ENCODE measurements at places on chromosomes 1 and 21.

DNA sequence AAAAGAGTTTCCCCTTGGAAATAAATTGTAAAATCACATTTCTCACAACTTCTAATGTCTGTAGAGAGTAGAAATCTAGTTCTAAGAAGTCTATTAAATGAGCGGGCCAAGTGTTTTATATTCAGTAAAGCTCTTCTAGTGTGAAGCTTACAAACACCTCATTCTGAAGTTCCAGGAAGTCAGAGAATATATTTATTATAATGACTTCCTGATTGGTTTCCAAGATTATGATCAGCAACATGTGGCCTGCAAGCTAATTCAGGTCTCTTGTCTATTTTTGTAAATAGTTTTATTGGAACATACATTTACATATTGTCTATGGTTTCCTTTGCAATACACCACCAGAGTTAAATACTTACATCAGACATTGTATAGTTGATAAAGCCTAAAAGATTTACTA is 603.9 kb downstream of the AMY1C start:
- no peak for DNase-seq

- no peak for DNase-seq
Observed at GRCh38 chr1:209756615-209757445, 977 bp downstream of the TRAF3IP3 start.

DNA sequence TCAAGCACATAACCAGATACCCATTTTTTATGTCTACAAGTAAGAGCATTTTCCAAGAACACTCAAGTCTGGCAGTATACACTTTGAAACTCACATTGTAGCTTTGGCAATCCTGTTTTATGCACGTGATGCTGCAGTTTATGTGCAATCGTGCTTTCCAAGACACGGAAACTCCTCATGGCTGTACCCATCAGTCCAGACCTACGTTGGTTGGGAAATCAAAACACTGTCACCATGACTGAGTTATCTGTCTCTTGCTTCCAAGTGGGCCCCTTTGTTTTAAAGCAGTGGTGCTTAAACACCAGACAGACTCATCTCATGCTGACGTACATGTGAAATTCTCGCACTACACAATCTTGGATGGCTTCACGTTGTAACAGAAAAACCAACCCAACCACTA is 192.8 kb downstream of the LTN1 start:
- DNase-seq: no peak

DNA sequence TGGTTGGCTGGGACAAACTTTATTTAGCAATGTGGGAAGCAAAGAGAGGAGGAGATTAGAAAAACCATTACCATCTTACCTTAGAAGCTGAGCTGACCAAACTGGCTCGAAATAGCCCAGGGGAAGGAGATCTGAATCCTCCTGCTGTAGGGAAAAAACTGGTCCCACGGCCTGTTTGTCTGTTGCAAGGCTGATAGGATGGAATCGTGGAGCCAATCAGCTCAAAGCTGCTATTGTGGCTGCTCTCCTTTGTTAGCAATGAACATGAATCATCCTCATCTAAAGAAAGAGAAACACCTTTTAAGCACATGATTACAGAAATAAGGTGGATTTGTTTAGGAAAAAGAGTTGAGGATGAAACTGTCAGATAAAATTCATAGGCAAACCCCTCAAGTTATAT is 21.5 kb downstream of the CLSPN start:
- DNase-seq: no peak

DNA sequence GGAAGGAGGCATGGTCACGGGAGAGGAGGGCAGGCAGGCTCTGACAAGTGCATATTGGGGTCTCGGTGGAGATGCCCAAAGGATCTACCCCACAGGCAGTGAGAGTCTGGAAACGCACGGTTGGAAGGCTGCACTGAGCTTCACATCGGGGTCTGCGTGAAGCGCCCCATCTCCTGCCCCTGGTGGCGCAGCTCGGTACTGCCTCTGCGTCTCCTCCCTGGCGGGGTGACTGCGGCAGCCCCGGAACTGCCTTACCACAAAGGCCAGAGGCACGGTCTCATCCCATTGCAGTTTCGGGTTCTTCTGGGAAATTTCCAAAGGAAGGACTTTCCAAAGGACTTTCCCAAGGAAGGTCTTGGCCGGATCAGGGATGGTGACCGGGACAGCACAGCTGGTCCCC is 69.2 kb upstream of the AJAP1 start:
- DNase-seq: no peak

GRCh38 chr21:46063227-46063626 is 34.7 kb upstream of the COL6A2 start:
- DNase-seq: no peak

DNA sequence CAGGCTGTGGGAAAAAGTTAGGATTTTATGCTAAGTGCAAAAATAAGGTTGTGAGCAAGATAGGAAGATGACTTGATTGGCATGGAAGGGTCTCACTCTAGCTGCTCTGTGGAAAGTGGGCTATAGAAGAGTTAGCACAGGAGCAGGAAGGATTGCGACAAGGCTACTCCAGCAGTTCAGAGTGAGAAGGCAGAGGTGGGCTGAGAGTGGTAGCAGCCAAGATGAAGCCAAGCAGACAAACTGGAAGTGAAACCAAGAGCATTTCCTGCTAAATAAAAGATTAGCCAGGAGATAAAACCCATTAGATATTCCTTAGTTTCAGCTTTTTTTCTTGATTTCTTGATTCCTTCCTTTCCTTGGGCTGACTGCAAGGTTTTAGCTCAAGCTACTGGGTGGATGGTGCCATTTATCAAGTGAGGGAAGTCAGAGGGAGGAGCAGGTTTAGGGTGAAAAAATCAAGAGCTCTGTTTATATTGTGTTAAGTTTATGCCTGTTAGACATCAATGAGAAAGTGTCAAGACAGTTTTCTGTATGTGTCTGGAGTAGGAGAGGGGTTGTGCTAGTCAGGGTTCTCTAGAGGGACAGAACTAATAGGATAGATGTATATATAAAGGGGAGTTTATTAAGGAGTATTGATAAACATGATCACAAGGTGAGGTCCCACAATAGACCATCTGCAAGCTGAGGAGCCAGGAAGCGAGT is 33.1 kb upstream of the ZNF644 start:
- DNase-seq: no peak

DNA sequence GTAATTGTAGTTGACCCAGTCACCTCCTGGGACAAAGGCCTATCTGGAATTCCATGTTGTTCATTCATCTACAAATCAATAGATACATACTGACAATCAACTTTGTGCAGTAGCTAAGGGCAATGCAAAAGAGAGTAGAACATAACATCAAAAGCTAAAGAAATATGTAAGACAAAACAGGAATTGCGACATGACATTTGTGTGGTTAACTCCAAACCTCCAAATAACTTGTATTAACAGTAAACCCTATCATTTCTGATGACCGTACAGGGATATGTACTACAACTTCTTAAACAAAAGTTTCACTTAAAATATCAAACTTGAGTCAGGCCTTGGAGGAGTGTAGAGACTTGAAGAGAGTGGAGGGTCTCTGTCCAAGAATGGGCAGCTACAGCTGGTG is 317.6 kb downstream of the SPATA17 start:
- no peak for DNase-seq

DNA sequence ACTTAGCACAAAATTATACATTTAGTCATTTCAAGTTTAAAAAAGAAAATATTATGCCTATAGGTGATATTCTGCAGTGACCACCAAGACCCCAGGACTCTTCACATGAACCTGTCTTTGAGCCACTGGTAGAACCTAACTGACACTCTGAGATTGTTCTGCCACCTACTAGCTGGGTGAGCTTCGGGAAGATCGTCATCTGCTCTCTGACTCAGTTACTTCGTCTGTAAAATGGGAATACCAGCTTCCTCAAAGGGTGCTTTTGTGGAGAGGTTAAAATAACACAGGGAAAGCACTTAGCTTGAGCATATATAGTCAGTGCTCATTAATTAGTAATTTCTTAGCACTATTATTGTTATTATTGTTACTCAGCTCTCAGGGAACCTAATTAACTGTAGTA is 228.5 kb upstream of the JUN start:
- no peak for DNase-seq

DNA sequence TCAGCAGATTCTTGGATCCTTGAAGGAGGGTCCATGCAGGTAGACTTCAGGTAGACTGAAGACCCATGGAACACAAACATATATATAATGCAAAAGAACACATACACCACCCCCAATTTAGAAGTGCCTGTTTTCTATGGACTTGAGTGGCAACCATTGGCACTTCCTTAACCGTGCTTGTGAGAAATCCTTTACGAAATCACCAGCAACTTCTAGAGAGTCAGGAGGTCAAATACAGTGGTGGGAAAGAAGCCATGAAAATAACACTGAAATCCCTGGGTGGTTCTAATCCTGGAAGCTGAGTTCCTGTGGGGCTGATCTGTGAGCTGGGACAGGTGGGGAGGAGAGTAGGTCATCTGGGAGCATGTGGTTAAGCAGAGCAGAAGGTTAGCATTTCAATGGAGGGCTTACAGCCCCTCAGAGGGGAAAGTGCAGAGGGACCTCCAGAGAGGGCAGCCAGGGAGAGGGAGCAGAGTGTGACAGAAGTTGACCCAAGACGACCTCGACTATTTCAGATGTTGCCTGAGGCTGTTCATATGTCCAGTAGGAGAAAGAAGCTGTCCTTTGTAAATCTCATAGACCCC is 13.0 kb upstream of the IL10 start:
- DNase-seq: no peak

DNA sequence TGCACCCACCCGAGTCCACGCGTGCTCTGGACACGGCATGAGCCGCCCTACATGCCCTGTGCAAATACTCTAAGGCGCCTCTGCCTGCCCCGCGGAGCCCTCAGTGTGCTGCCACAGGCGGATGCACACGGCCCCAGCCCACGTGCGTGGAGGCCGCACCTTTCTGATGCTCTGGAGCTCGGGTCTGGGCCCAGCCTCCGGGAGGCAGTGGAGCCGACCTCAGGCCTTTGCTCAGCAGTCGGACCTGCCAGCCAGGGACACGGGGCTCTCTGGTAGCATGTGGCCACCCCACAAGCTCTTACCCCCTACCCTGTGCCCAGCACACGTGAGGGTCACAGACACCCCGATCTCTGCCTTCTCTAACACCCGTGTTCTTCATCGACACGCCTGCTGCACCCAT is 2.1 kb downstream of the TMEM240 start:
- DNase-seq: no peak

DNA sequence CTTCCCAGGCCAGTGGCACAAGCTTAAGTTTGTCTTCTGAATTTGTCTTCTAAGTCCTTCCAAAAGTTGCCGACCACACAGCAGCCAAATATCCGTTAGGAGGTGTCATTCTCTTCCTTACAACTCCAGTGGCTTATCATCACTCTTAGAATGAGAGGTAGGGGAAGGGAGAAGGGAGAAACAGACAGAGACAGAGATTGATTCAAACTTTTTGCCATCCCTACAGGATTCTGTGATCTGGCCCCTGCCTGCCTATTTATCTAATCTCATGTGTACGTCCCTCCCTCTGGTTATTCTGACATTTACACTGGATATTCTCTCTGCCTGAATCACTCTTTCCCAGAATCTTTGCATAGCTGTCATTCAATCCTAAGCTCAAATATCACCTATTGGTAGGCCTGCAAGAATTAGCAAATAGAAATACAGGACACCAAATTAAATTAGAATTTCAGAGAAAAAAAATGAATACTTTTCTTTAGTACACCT is 488 bp upstream of the GNL2 start:
- DNase-seq: no peak

- DNase-seq: no peak
Observed at GRCh38 chr1:41655632-41656031, 171.1 kb upstream of the EDN2 start.

DNA sequence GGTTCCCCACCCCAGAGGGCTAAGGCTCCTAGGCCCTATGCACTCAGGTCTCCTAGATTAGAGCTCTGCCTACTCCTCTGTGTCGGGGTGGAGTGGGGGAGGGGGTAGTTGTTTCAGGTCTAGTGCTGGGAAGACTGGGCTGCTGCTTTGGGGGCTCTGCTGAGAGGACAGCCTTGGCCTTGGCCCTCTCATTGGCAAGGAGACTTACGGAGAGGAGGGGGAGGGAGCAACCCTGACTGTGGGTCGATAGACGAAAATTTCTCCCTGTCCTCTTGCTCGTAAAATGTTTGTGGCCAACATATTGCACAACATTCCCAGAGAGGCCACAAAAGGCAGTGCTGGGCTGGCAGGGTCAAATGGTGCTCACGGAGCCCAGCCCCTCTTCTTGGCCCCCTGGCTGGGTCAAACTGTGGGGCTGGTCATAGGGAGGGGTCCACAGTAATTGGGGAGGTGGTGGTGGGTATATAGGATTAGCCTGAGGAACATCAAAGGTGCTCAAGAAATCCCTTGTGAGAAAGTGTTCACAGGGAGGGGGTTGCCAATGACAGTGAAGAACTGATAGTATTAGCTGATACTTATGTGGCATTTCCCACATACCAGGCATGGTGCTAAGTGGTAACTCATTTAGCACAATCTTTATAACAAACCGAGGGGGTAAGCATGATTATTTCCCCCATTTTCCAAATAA is 8.5 kb upstream of the DMBX1 start:
- DNase-seq: no peak

DNA sequence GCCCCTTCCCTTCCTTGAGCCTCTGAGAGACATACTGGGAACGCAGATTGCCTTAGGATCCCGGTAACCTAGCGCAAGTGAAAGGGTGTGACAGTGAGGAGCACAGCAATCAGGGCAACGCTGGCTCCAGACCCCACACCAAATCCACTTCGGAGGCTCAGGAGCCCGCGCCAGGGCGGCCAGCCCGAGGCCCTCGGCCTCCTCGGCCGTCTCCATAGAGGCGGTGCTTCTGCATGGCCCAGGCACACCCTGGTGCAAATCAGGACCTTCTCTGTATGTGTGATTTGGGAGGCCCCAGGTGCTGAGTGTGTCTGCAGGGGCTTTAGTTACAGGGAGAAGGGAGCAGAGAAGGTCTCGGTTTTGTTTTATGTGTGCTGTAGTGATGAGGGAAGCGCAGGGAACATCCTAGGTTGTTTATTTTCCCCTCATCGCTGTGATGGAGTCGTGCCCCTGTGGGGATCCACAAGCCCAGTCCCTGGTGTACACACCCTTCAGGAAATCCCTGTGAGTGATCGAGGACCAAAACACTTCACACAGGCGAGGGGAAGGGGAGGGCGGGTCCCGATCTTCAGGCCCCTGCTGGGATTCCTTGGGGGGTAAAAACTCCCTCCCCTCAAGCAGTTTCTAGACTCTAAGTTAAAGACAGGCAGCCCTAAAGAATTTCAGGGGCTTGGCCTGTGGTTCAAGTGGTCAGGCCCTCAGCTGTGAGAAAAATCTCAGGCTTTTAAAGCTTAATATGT is 9.4 kb downstream of the KIAA1614 start:
- no peak for DNase-seq

GRCh38 chr21:34510148-34511142 is 1.6 kb downstream of the KCNE1 start:
- DNase-seq: no peak

DNA sequence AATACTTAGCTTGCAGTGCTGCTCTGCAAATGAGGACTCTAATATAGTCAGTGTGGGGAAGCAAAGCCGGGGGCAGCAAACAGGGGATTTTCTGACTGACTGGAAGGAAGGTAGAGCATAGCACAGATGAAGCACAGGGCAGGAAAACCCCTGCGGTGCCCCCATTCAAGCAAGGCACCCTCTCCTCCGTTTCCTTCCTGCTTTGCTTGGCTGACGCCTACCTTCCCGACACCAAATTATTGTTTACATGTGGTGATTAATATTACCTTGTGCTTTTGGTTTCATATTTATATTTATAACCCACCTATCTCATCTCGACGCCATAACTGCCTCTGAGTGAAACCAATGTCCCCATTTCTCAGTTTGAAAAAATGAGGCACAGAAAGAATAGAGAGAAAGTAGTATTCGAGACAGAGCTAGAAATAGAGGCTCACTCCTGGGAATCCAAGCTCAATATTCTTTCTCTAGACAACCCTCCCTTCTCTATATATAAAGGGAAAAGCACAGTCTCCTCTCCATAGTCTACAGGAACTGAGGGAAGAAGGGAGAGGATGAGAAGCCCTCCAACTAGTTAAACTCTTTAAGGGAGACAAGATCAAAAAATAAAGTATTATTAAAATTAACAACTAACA is 41.3 kb downstream of the PIK3C2B start:
- DNase-seq: no peak

Data from right renal pelvis (tissue), 4 donors.